Dermis blood vessel endothelial cell (primary cell): ENCODE measurements at places on chromosomes 7 and 10. TPM values are rescaled to one million over a fixed set of nuclear protein-coding genes. Genes with fewer than 3 reads are reported as not detected.

The CXCL12 gene
- total RNA-seq = 2.9 and 5.1 TPM in 2 replicates

The FAM131B gene
- 0.23 and 0.51 TPM in 2 replicates for total RNA-seq

The PRKCQ gene
- total RNA-seq = 0.17 and 0.84 TPM in 2 replicates

The BRAT1 gene
- total RNA-seq = 31.7 and 38.0 TPM in 2 replicates

The INSYN2A gene
- not detected in 2 replicates for total RNA-seq

The OR6V1 gene
- not detected in 2 replicates for total RNA-seq

The CLRN3 gene
- 0.19 TPM in 1 of 2 replicates, not detected in the other for total RNA-seq

The CELF2 gene
- total RNA-seq = 10.2 and 18.5 TPM in 2 replicates

The SFTPA1 gene
- total RNA-seq = not detected in 2 replicates

The ITGB8 gene
- total RNA-seq = 8.5 and 8.8 TPM in 2 replicates

The OR13A1 gene
- total RNA-seq = not detected in 2 replicates

DNA sequence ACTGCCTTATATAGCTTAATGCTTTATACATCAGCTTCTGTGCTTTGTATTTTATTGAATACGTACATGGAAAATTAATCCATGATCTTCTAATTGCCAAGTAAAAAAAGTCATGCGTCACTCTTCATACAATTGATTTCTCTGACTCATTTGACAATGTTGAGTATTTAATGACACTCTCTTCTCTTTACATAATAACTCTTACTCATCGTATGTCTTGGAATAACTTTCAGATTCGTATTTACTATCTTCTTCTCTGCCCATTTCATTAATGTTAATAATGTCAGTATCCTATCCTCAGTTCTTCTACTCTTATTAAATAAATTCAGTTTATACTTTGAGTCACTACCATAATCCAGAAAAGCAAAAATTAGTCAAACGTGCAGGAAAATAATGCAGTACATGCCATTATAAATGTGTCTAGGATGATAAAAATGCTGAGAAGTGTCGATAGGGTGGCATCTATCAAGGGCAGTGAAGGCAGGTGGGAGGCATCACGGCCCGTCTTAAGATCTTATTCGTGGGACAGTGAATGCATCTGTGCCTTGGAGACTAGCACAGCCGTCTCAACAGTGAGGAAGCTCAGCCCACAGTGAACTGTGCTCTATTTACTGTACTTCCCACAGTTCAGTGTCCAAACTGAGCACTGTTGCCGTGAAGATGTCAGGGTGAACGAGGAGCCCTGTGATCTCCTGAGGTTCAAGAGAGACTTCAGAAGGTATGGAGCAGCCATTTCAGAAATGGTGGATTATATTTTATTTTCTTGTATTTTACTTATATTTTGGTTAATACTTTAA is 39.8 kb upstream of the AKR1E2 start:
- no peak for DNase-seq

DNA sequence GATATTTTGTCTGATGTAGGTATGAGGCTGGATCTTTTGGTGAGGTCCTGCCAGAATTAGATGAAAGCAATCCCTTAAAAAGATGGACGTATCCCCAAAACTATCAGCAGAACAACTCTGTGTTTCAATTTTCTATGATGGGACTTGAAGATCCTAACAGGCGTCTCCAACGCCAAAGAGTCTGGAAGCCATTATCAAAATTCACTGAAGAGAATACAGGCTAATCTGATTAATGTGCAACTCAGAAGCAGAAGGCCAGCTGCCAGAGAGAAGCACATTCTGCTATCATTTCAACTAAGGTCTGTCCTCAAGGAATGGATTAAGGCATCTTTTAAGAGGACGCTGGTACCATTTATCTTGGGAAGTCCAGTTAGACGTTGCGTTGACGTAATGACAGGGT is 119.7 kb downstream of the FGFR2 start:
- DNase-seq = no peak

DNA sequence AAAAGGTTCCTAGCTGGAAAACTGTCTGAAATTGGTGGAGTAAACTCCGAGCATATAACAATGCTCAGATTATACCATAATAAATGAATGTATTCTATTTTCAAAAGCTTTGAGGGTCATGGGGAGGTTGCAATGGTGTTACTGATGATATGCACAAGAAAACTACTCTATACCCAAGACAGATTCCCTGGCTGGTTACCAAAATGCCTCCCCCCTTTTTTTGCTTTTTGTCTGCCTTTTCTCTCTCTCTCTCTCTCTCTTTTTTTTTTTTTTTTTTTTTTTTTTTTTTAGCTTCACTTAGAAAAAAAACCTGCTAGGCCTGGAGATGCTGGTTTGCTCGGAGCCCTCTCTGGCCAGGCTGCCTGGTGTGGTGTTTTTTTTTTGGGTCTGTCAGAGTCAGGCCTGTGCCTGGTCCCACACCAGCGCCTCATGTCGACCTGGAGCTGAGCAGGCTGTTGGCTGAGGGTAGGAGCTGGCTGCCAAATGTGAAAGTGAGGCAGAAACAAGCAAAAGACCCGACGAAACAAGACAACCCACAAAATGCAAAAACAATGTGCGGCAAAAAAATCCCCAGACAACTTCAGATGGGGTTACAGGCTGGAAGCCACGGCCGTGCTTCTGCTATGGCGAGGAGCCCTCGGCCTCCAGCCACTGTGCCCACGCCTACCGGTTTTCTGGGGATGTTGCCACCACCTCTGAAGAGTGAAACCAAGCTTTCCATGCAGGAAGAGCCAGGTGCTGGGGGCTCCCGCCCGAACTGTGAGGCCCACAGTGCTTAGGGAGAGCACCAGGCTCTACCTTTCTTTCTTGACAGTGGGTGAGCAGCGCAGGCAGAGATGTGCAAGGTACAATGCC is 59.9 kb upstream of the EFCAB10 start:
- DNase-seq = no peak

DNA sequence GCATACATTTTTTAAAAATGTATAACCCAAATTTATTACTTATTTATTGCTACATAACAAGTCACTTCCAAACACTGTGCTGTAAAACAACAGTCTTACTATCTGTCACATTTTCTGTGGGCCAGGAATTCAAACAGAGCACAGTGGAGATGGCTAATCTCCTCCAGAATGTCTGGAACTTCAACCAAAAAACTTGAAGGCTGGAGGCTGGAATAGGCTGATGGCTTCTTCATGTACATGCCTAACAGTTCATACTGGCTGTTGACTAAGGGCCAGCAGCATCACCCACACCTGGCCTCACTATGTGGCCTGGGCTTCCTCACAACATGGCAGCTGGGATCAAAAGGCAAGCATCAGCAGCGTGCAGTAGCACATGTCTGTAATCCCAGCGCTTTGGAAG is 92.4 kb upstream of the KMT2E start:
- DNase-seq = no peak

- DNase-seq = no peak
Observed at GRCh38 chr10:118732245-118733165, 22.3 kb downstream of the CACUL1 start.

DNA sequence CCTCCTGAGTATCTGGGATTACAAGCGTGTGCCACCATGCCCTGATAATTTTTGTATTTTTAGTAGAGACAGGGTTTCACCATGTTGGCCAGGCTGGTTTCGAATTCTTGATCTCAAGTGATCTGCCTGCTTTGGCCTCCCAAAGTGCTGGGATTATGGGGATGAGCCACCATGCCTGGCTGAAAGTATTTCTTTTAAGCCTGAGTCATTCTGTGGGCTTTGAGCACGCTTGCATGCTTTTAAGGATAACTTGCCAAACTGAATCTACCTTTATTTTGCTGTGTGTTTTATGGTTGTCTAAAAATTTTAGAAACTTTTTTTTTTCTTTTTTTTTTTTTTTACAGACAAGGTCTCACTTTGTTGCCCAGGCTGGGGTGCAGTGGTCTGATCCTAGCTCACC is 33.2 kb downstream of the CNNM2 start:
- DNase-seq = no peak

DNA sequence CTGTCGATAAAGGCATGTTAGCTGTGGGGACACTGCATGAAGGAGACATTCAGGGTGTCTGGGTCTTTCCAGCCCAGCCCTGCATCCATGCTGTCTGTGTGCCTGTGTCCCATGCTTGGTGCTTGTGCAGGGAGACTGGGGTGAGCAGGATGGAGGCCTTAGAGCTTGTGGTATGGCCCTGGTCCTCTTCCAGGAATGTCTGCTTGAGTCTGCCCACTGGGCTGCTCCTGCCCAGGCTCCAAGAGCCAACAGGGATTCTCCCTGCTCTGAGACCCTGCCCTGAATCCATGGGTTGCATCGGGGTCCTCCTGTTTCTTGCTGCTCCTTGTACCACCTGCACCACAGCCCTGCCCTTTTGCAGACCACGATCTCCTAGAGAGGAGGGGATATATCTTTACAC is 31.4 kb upstream of the ARHGAP22 start:
- DNase-seq = no peak

DNA sequence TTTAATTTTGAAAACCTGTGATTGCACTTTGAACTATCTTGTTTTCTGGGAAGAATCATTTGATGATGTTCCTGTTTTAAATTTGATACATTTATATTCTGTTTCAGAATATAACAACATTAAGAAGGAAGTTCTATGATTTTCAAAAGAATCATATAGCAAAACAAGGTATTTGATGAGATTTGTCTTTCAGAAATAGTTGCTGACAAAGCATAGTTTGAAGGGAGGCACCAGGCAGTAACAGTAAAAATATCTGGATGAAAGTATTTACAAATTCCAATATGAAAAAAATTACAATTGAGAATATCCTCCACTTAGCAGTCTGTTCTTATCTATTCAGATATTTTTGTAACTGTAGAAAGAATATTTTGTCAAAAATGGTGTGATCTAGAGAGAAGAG is 266.1 kb upstream of the CSTF2T start:
- no peak for DNase-seq

DNA sequence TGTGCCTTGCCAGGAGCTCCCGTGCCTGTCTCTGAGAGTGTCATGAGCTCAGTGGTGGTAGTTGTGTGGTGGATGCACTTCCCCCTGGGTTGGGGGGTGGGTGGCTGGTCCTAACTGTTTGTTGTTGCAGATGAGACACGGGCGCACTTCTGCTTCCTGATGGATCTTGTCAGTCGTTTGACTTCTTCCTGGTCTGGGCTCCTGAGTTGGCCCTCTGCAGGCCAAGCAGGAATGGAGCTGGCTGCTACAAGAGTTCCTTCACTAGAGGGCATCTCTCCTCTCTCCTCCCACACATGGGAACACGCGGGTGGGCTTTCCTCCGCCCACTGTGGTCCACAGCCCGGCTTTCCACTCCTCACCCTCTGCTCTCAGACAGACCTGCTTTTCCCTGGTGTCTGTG is 82.0 kb downstream of the BMS1 start:
- DNase-seq = peak; percentile 30

DNA sequence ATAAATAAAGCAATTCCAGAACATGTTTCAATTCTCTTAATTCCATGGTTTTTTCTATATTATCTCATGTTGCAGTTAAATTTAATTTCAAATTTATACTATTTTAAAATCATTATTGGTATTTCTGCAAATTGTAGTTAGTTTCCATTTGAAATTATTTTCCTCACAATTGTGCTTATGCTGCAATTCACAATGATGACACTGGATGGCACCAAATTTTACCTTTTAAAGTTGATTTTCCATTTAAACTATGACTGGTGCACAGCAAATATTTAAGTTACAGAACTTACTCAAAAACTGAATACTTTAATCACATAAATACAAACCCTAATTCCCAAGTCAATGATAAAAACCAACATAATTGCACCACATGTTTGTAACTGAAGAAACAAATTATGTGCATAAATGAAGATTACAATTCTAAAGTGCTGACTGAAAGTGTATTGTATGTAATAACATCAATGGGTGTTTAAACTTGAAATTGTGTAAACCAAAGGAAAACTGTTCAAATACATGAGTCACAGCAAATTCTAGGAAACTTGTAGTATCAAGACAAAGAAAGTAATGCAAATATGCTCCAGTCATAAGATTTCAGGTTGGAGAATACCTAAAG is 75.3 kb upstream of the AASS start:
- peak; percentile 61 for DNase-seq

DNA sequence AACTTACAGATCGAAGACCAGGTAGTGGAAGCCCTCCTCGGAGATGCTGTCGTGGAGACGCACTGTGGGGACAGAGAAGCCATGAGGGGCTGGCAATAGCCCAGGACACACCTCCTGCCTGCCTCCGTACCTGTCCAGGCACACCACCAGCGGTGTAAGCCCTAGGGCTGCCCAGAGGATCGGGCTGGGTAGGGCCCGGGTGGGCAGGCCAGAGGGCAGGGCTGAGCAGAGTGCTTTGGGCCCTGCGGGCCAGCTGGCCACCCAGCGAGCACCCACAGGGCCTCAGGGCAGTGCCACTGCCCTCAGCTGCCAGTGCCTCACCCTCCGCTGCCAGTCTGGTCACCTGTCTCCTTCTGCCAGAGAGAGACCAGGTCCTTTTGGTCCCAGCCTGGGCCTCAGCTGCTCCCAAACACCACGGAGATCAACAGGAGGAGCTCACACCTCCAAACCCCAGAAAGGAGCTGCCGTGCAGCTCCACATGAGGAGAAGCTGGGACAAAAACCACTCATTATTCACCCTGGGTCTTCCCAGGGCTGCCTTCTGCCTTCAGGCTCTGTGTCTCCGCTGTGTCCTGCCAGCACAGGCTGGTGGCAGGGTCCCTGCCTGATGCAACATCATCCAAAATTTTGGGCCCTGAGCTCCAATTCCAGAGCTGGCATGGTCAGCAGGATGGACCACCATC is 58.2 kb downstream of the YKT6 start:
- no peak for DNase-seq

DNA sequence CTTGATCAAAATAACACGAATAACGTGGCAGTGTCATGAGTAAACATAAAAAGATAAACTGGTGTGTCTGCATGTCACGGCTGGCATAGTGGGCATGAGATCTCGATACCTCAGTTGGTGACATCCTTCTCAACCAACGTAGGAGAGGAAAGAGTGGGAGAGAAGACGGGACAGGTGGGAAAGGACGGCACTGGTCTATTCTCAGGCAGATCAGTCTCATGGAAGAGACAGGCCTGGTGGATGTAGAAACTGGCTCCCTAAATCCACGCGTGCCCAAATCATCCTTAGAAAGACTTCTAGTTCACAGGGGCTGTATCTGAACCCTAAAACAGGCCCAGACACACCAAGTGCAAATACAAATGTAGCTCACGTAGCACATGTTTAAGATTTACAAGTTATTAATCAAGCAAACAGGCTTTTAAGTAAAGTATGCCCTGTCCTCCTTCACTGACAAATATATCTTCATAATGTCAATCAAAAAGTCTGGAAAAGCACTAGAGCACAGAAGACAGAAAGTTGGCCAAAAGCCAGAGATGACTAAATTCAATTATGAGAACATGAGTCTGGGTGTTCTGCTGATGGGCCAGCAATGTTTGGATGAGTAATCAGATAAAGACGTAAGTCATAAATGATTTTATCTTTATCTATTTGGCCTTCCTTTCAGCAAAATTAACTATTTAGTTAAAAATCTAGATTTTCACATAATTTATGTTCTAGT is 56.3 kb downstream of the SFMBT2 start:
- DNase-seq = peak; percentile 72

- DNase-seq = no peak
Observed at GRCh38 chr7:3193379-3194120, 107.5 kb upstream of the SDK1 start.
